ENCODE measurements at places on chromosomes 11 and 22.

DNA sequence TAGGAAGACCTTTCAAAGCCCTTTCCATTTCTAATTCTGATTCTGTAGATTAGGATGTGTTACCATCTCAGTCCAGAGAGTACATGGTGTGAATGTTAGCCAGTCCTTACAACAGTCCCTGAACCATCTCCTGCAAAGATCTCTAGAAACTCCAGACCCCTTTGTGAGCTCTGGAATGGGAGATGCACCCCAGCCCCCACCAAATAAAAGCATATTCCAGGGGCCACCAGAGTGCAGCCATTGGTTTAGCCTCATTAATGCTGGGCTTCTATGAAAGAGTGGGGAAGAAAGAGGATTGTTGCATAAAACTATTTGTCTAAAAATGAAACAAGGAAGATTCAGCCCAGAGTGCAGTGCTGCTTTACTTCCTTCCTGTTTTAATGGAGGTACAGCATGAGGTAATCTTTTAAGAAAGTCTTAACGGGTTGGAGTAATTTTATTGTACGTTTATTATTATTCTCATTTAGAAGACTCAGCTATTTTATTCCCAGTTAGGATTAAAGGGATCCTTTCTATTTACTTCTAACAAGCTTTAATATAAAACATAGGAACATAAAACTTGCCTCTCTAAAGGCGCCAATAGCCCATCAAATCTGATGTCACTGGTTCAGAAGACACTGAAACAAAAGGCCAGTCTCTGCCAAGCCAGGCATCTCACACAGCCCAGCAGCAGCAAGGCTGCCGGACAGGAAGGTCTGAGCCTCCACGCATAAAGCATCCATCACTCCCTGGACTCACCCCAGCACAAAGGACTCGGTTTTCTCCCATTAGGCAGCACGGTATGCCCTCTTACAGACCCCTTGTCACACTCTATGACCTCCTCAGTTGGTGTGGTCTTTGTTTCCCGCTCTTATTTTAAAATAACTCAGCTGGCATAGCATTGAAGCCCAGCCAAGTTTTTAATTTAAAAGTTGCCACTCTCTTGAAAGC is 203.9 kb upstream of the BLID start:
- DNase-seq, result no peak

- peak; percentile 43 for DNase-seq
Observed at GRCh38 chr11:41519696-41520095, 60.2 kb upstream of the LRRC4C start.

DNA sequence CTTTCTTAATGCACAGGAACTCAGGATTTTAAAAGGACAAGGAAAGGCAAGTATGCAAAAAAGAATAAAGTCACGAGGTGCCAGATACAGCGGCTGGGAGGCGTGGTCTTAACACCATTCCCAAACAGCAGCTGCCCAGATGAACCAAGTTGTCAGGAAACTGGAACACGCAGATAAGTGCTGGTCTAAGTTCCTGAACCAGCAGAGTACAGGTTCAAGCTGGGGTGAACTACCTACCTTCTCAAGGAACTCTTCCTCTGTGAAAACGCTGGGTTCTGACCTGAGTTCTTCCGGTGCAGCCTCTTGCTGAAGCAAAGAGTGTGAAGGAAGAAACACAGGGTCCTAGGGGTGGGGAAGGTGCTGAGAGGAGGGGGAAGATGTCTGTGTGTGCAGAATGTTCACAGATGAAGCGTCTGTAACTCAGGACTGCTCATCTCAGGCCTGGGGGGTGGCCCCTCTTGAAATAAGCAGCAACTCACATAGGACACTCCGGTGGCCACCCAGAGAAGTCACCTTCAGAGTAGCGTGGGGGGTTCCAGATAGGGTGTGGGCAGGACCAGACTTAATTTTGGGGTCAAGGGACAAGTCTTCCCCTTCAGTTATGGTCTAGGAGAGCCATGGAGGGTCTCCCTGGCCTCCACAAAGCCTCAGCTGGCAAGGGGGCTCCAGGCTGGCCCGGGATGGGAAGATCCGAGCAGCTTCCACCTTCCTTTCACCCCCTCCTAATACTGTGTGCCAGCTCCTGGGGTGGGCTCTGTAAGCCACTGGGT is 3.2 kb downstream of the TPST2 start:
- DNase-seq, result no peak

- no peak for DNase-seq
Observed at GRCh38 chr22:23200898-23201297, 20.6 kb downstream of the BCR start.

DNA sequence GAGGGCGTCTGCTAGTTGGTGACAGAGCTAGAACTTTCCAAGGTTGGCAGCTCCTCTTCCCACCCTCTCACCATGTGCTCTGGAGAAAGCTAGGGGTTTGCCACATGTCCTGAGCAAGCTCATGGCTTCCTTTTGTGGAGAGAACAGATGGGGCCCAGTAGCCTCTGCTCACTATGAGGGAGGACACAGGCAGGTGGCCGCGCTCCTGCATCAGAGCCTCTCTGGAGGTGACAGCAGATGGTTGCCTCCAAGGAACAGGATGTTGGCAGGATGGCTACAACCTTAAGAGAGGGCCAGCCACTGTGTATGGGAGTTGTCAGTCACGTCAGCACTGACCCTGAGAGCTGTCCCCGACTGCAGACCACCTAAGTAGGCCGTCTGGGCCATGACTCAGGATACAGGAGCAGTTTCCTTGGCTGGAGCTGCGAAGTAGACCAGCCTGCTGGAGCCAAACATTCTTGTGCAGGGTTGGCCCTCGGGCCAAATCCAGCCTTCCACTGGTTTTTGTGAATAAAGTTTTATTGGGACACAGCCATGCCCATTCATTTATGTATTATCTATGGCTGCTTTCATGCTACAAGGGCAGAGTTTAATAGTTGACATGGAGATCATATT is 28.0 kb downstream of the SGSM1 start:
- no peak for DNase-seq

DNA sequence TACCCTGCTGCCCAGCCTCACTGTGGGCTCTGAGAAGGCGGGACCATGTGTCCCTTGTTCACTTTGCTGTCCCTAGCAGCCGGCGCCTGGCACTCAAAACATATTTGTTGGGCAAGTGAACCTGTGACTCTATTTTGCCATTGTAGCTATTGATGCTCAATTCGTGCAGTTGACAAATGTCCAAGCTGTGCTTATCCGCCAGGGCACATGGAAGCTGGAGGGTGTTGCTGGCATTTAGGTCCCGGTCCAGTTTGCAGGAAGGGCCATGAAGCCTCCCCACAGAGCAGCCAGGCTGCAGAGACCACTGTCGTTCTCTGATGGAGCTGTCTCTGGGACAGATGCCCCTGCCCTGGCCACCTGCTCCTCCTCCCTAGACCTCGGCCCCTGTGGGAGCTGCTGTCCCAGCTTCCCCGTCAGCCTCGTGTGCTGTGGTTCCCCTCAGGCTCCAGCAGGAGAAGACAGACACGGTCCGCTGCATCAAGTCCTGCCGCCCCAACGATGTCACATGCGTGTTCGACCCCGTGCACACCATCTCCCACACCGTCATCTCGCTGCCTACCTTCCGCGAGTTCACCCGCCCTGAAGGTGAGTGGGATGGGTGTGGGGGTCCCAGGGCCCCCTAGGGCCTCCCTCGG is 71.5 kb downstream of the FBLN1 start:
- no peak for DNase-seq

DNA sequence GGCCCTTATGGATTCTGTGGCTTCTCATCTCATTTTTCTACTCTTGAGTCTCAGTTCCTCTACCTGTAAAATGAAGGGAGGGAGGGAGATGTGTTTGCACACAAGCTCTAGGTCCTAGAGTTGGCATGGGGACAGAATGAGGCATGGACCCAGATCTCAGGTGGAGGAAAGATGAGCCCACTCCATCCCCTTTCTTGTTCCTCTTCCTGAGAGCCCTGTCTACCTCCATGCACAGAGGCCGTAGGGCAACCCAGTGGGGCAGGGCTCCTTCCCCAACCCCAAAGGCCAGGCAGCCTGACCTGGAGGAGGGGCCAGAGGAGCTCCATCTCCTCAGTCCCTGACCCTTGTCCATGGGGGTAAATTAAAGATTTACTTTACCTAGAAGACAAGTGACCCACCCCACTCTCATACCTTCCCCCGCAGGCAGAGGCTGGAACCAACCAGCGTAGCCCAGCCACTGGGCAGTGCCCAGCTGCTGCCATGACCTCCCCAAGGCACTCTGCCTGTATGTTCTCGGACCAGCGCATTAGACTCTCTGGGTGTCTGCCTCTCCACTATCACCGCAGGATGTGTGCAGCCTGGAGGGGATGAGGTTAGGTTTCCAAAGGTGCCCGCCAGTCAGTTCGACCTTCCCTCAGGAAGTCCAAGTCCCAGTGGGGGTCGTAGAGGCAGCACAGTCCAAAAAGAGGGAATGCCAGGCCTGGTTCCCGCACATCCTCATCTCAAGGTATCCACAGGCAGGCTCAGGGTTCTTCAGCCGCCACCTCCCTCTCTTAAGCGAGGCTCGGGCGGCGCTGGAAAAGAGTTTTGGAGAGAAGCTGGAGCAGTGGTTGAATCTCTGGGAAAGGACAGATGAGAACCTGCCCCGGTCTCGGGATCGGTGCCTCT is 3.0 kb downstream of the SMTN start:
- DNase-seq, result no peak

DNA sequence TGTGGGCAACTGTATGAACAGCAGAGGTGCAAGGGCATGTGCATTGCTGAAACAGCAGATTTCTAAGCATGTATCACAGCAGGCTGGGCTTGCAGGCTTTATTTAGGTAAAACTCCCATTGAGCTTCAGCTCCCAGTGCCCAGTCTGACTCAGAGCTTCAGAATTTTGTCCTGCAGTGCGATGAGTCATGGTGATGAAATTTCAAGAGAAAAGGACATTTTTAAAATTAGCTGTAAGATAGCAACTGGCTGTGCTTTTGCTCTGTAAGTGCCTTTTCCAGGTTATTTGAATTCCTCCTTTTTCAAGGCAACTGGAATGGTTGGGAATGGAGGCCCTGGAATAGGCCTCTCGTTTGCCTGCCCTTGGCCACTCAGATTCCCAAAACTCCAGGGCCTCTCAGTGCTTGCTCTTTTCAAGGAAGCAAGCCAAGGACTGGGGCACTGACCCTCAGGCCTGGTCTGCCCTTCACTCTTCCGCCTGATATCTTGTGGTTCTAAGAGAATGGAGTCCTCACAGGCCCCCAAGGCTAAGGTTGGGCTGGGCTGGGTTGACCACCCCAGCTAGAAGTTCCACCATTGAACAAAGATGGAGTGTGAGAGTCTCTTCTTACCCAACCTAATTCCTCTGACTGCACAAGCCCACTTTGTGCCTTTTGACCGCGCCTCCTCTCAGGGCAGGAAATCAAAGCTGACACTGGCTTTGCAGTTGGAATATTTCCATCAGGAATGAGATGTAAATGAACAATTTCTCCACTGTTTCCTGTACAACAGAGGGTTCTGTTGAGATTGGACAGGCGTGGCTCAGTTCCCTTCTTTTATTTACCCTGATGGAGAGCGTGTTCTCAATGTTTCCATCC is 59.5 kb upstream of the PRSS23 start:
- DNase-seq, result peak; percentile 98

GRCh38 chr11:15519124-15519791 is 404.5 kb downstream of the INSC start:
- no peak for DNase-seq

DNA sequence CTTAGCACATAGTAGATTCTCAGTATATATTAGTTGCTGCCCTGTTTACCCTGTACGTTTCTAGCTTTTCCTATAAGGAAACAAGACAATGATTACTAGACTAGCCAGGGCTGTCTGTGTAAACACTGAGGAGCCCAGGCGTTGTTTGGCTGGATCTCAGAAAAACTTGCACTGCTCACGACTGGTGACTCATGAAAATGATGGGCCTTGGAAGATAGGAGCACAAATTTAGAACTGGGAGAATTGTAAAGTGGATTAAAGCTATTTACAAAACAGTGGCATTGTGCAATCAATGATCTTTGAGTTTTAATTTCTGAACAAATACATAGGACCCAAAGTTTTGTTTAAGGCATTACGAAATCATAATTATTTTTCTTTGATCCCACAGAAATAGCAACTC is 276.9 kb downstream of the FAM76B start:
- DNase-seq, result peak; percentile 95

DNA sequence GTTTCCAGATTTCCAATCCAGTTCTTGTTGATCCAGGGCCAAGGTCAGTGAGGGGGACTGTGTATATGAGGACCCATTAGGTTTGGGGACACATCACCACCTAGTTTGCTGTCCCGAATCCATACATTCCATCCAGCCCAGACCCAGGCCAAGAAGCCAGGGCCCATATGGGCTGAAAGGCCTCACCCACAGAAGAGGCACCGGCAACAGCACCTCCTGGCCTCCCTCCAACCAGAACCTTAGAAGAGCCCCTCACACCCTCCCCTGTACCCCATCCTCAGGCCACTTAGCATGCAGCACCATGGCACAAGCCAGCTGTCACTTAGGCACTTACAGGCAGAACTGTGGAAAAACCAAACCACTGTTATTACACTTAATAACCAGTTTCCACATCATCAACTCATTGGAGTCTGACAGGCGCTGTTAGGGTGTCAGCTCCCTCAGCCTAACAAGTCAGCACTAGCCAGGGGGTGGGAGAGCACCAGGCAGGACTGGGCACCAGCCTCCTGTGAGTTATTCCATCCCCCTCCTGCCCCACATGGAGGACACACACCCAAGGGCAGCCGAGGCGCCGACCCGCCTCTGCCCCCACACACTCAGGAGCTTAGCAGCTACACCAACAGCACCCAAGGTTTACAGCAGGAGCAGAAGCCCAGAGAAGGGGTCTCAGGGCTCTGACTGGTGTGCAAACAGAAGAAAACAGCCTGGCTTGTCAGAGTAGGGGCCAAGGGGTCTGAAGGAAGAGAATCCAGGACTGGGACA is 132.0 kb downstream of the BUD13 start:
- no peak for DNase-seq

DNA sequence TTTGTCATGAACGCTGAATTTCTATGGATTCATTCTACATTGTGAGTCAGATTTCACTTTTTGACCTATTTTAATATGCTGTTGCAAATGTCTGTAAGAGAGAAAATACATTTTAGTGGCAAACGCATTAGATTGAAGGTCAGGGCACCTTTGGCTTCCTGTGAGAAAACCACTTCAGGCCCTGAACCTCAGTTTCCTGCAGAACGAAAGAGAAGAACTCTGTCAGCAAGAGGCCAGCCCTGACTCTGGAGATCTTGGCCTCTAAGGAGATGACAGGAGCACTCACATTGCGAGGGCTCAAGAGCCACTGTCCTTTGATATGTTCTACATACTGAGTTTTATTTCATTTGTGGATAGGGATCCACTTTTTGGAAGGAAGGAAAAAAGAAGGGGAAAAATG is 83.6 kb downstream of the KCNJ1 start:
- DNase-seq, result no peak
